ENCODE measurements at places on chromosomes 11 and 22.

DNA sequence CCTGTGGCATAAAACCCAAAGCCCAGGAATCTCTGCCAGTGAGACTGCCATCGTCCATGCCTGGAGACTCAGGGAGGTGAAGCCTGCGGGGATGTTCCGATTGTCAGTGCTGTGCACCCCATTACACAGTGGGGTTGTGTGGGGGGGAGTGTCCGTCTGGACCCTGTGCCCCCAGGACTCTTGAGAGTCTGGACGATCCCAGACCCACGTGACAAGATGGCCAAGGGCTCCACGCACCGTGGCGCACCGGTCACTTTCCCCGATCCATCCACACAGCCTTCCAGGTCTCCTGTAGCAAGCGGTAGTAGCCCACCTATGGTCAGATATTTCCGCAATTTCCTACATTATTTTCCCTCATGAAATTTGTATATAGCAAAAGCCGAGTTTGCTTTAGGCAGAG, 20.9 kb upstream of the NRGN start:
- peaks cover 32% of the 10 kb centered on the region for H3K27me3 ChIP-seq
- H3K36me3 ChIP-seq = peaks cover 2% of the 10 kb centered on the region

DNA sequence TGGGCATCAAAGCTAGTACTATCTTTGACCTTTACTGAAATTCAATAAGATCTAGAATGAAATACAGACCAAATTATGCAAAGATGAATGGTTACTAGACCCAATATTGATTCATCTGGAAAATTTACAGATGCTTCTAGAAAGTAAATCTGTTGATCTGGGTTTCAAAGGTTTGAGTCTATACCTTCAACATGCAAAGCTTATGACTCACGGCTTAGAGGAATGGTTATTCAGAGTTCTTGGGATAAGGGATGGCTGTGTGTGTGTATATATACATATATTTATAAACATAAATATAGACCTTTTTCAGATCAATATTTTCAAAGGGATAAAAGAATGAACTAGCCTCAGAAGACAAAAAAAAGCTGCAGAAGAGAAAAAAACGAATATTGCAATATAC, 1.3 kb downstream of the SPTY2D1 start:
- H3K4me1 ChIP-seq = peaks cover 23% of the 10 kb centered on the region
- H3K27me3 ChIP-seq = no peaks in the 10 kb centered on the region
- peaks cover 2% of the 10 kb centered on the region for H3K36me3 ChIP-seq

DNA sequence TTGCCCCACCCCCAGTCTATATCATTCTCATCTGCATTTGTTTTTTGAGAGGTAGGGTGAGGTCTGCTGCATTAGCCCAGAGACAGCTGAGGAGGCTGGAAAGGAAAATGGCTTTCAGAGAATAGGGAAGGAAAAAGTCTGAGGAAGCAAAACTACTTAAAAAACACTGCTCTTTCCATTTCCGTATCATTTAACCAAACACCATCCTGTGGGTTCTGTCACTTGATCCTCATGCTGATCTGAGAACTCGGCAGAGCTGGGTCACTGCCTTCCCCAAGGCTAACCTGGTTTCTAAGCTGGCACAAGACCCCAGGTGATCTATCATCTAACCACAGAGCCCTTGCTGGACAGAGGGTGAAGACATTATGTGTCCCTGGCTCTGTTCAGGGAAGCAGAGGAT, 1.2 kb downstream of the FOLR2 start:
- H3K4me1 ChIP-seq = peaks cover 7% of the 10 kb centered on the region
- H3K36me3 ChIP-seq = no peaks in the 10 kb centered on the region
- H3K27ac ChIP-seq = no peak overlapping the region
- no peak overlapping the region for H3K4me3 ChIP-seq
- H3K27me3 ChIP-seq = peaks cover 19% of the 10 kb centered on the region

- no peaks in the 10 kb centered on the region for H3K36me3 ChIP-seq
- peaks cover 6% of the 10 kb centered on the region for H3K27me3 ChIP-seq
- no peak overlapping the region for H3K4me3 ChIP-seq
- no peak overlapping the region for H3K27ac ChIP-seq
- DNase-seq = no peak
These were observed 82.1 kb upstream of the GALNT18 start for GRCh38 chr11:11703885-11704284.

DNA sequence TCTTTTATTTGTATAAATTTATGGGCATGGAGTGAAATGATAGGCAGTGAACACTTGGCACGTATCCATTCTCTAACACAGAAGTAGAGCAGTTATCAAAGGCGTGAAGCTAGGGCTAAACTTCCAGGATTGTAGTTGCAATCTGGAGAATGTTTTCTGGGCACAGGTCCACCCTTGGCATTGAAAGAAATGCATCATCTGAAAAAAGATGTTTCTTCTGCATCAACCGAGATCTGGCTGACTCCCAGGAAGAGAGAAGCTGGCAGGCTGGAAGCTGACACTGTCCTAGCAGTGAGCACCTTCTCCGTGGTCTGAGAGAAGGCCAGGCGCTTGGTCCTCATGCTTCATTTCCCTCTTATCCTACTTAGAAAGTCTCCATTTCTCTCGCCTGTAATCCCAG, 600.0 kb downstream of the BRD1 start:
- DNase-seq = no peak
- no peaks in the 10 kb centered on the region for H3K36me3 ChIP-seq

GRCh38 chr11:6855971-6856541, 6.8 kb upstream of the OR10A2 start:
- DNase-seq = no peak
- peaks cover 10% of the 10 kb centered on the region for H3K4me1 ChIP-seq
- H3K27me3 ChIP-seq = peaks cover 14% of the 10 kb centered on the region

GRCh38 chr11:45500451-45500850, 165.0 kb downstream of the CHST1 start:
- no peaks in the 10 kb centered on the region for H3K4me1 ChIP-seq
- no peaks in the 10 kb centered on the region for H3K36me3 ChIP-seq
- no peak for DNase-seq
- no peak overlapping the region for H3K4me3 ChIP-seq

- H3K4me3 ChIP-seq = no peak overlapping the region
- no peaks in the 10 kb centered on the region for H3K36me3 ChIP-seq
- peaks cover 11% of the 10 kb centered on the region for H3K27me3 ChIP-seq
- no peaks in the 10 kb centered on the region for H3K4me1 ChIP-seq
- no peak overlapping the region for H3K27ac ChIP-seq
These were observed 84.8 kb downstream of the SNX19 start for GRCh38 chr11:130831506-130831905.

- no peaks in the 10 kb centered on the region for H3K36me3 ChIP-seq
- no peak overlapping the region for H3K27ac ChIP-seq
- no peaks in the 10 kb centered on the region for H3K27me3 ChIP-seq
- no peak overlapping the region for H3K4me3 ChIP-seq
- no peak for DNase-seq
These were observed 88.1 kb downstream of the RTL6 start for GRCh38 chr22:44409974-44410316.

DNA sequence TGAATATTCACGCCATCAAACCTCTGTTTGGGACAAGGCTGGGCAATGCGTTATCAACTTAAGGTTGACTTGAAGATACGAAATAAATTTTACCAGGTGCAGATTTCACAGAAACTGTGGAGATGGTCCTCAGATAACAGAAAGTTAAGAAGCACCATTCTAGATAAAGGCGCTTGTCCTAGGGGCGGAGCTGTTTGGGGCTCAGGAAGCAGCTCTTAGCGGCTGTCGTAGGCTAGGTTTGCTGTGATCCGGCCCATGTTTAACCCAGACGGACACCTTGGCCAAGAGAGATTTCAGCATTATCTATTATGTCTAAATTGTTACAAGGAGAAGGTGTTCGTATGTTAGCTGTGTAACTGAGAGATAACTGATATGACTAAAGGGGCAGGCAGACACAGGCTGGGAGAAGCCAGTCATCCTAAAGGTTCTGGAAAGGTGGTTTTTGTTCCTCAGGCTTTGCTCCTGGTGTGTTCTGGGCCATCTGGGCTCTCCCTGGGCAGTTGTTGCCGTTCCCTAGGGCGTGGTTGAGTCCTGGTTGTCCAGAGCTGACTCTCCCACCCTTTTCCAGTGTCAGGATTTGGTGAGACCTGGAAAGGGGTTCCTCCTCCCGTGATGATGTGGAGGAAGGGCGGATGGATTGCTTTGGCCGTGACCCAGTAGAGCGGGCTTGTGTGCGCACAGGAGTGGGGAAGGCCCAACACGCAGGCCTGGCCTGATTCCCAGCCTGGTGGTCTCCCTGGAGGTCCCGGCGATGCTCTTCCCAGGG, 25.8 kb downstream of the TPCN2 start:
- peaks cover 5% of the 10 kb centered on the region for H3K4me1 ChIP-seq
- no peak overlapping the region for H3K4me3 ChIP-seq
- no peak for DNase-seq
- no peak overlapping the region for H3K27ac ChIP-seq
- H3K27me3 ChIP-seq = no peaks in the 10 kb centered on the region

GRCh38 chr22:42151924-42152635, 21.5 kb upstream of the CYP2D6 start:
- no peak for DNase-seq
- no peak overlapping the region for H3K4me3 ChIP-seq
- no peak overlapping the region for H3K27ac ChIP-seq
- peaks cover 15% of the 10 kb centered on the region for H3K36me3 ChIP-seq
- H3K27me3 ChIP-seq = no peaks in the 10 kb centered on the region

- H3K36me3 ChIP-seq = no peaks in the 10 kb centered on the region
- H3K27ac ChIP-seq = no peak overlapping the region
- H3K4me1 ChIP-seq = no peaks in the 10 kb centered on the region
- no peaks in the 10 kb centered on the region for H3K27me3 ChIP-seq
- H3K4me3 ChIP-seq = no peak overlapping the region
These were observed 11.8 kb upstream of the KCNJ11 start for GRCh38 chr11:17400048-17400775.

DNA sequence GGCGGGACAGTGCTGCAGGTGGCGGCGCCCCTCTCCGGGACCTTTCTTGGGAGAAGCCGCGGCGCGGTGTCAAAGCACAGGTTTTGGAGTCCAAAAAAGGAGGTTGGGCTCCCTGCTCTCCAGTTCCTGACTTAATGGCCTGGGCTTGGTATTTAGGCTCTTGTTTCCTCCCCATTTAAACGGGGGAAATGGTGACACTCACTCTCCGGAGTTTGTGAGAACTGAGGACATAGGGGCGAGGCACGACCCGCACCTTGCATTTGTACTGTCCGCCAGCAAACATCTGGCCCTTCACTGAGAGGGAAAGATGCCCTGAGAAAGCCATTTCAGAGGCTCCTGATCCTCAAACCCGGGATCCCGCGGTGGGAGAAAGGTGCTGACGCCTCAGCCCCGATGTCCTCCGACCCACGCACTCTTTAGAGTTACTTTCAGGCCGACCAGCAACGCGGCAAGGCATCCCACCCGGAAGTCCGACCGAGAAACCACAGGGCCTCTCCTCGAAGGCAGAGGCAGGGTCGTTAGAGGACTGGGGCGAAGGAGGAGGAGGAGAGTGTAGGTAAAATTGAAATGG, 2.9 kb upstream of the WDR74 start:
- peaks cover 21% of the 10 kb centered on the region for H3K4me1 ChIP-seq
- H3K36me3 ChIP-seq = peaks cover 13% of the 10 kb centered on the region
- DNase-seq = peak; percentile 64
- no peak overlapping the region for H3K4me3 ChIP-seq
- no peak overlapping the region for H3K27ac ChIP-seq

DNA sequence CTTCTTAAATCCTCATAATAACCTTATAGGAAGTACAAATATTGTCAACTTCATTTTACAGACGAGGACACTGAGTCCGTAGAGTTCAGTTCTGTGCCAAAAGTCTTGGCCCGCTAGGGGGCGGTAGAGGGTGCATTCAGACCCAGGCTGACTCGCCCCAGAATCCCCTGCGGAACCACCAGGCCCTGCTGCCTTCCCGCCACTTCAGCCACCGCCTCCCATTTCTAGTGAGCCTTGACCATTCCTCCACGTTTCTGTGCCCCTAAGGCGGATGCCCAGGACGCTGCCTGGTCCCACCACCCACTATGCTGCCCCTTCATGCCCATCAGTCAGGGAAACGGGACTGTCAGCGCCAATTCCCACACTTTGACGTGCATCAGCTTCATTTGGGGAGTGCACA, 19.1 kb downstream of the SYT13 start:
- H3K4me1 ChIP-seq = no peaks in the 10 kb centered on the region
- no peak overlapping the region for H3K4me3 ChIP-seq
- no peaks in the 10 kb centered on the region for H3K36me3 ChIP-seq
- peaks cover 38% of the 10 kb centered on the region for H3K27me3 ChIP-seq
- peak; percentile 64 for DNase-seq

- no peaks in the 10 kb centered on the region for H3K36me3 ChIP-seq
- DNase-seq = no peak
- no peaks in the 10 kb centered on the region for H3K27me3 ChIP-seq
- H3K4me1 ChIP-seq = no peaks in the 10 kb centered on the region
- H3K27ac ChIP-seq = no peak overlapping the region
- H3K4me3 ChIP-seq = no peak overlapping the region
These were observed 9.5 kb downstream of the PPARA start for GRCh38 chr22:46159777-46160176.

- H3K27me3 ChIP-seq = no peaks in the 10 kb centered on the region
- no peaks in the 10 kb centered on the region for H3K4me1 ChIP-seq
- no peak for DNase-seq
These were observed 21.7 kb downstream of the WNT11 start for GRCh38 chr11:76184551-76184993.

DNA sequence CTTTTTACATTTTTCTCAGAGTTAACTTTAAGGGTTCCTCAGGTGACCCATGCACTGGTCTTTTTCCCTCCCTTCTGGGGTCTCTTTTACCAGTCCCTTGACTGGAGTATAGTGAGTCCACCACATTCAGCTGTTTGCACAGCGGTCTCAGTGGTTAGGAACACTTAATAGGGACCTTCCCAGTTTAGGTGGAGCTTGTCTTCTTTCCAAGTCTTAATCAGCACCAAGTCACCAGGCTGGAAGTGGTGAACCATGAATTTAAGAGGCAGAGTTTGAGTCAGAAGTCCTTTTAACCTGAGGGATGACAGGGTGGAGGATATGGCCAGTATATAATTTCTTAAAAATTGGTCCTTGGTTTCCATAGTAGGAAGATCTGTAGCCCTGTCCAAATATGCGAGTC, 349.7 kb upstream of the MPPED2 start:
- H3K4me1 ChIP-seq = no peaks in the 10 kb centered on the region
- H3K27me3 ChIP-seq = no peaks in the 10 kb centered on the region
- H3K4me3 ChIP-seq = no peak overlapping the region
- DNase-seq = no peak
- H3K36me3 ChIP-seq = no peaks in the 10 kb centered on the region
- H3K27ac ChIP-seq = no peak overlapping the region

GRCh38 chr11:104856607-104857006, 41.7 kb downstream of the CASP12 start:
- DNase-seq = no peak
- no peaks in the 10 kb centered on the region for H3K27me3 ChIP-seq
- no peaks in the 10 kb centered on the region for H3K36me3 ChIP-seq
- H3K4me3 ChIP-seq = no peak overlapping the region
- H3K4me1 ChIP-seq = peaks cover 20% of the 10 kb centered on the region

GRCh38 chr22:32587449-32587848, 112.8 kb downstream of the FBXO7 start:
- DNase-seq = no peak
- no peak overlapping the region for H3K27ac ChIP-seq
- peaks cover 1% of the 10 kb centered on the region for H3K27me3 ChIP-seq
- H3K36me3 ChIP-seq = no peaks in the 10 kb centered on the region
- no peaks in the 10 kb centered on the region for H3K4me1 ChIP-seq

DNA sequence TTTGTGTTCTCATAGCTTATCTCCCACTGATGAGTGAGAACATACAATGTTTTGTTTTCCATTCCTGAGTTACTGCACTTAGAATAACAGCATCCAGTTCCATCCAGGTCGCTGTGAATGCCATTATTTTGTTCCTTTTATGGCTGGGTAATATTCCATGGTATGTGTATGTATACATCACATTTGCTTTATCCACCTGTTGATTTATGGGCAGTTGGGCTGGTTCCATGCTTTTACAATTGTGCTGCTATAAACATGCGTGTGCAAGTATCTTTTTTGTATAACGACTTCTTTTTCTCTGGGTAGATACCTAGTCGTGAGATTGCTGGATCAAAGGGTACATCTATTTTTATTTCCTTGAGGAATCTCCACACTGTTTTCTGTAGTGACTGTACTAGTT, 74.8 kb downstream of the ZNF280B start:
- no peaks in the 10 kb centered on the region for H3K36me3 ChIP-seq
- H3K4me3 ChIP-seq = no peak overlapping the region
- DNase-seq = no peak
- no peaks in the 10 kb centered on the region for H3K4me1 ChIP-seq

All from activated CD4-positive, alpha-beta T cell treated with anti-CD3 and anti-CD28 coated beads for 36 hours (primary cell).